ENCODE measurements at places on chromosomes 2 and 18.

GRCh38 chr18:15165048-15165447, 417.1 kb downstream of the ANKRD30B start:
- no peak for DNase-seq

GRCh38 chr2:223801736-223802135, 35.6 kb downstream of the AP1S3 start:
- no peak for DNase-seq

DNA sequence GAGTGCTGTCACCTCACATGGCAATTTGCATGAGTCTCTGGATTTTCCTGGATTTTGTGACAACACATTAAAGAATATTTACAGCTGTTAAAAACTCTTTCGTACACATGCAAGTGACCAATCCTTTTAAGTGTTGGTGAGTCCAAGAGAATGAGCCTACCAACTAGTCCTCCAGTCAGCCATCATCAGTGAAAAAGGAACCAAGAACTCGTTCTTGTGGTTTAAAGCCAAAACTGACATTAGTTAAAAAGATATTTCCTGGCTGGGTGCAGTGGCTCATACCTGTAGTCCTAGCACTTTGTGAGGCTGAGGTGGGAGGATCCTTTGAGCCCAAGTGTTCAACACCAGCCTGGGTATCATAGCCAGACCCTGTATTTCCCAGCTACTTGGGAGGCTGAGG, 215.4 kb upstream of the ITGA4 start:
- no peak for DNase-seq

DNA sequence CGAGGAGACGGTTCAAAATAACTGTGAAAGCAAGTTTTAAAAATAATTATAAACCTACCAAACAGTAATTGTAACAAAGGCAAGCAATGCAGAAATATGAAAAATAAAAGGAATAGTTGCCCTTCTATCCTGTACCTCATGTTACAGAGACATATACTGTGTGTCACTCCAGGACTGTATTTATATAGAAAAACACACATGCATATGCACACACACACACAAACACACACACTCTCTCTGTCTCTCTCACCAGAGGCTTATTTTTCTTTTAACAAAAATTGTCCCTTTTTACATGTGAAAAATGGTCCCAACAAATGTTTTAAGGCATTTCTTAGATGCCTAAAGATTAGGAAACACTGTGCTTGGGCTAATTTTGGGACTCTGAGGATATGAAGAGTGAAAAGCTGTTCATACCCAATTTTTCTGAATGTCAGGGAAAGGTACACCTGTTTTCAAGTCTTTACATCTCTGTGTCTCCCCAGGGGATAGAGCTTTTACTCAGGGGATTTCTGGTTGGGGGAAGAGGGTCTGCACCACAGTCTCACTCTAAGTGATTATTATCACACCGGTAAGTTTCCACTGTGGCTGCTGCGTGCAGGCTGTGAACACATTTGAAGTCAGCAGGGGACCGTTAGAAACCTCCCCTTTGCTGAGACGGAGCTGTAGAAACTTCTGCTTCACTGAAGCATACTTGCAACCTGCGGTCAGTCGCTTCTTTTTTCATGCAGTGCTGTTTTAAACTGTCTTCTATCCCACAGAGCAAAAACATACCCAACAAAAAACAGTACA, 51.4 kb upstream of the SPAG16 start:
- no peak for DNase-seq

- no peak for DNase-seq
Observed at GRCh38 chr2:202122980-202123720, 50.1 kb downstream of the KIAA2012 start.

- no peak for DNase-seq
Observed at GRCh38 chr2:195532255-195532627, 124.8 kb upstream of the SLC39A10 start.

GRCh38 chr18:76371301-76372203, 123.5 kb downstream of the ZNF516 start:
- DNase-seq: no peak
